ENCODE measurements at places on chromosomes 7 and 10. TPM values are rescaled to one million over a fixed set of nuclear protein-coding genes. Genes with fewer than 3 reads are reported as not detected.

The CBLL1 gene
- 61.1 TPM for total RNA-seq

The GLCCI1 gene
- 1.2 TPM for total RNA-seq

The SPDYE8 gene
- not detected for total RNA-seq

The CASP2 gene
- total RNA-seq, result 21.4 TPM

The ADCYAP1R1 gene
- total RNA-seq, result 0.05 TPM

The PNLIPRP1 gene
- total RNA-seq, result not detected

The TMEM72 gene
- not detected for total RNA-seq

The MGAM2 gene
- total RNA-seq, result 0.02 TPM

The KLLN gene
- total RNA-seq, result 0.50 TPM

The MMP21 gene
- not detected for total RNA-seq

The MSMB gene
- total RNA-seq, result not detected

The PALD1 gene
- total RNA-seq, result 6.5 TPM

The LRRC18 gene
- not detected for total RNA-seq

The AKR1C8 gene
- total RNA-seq, result not detected

All from A549 treated with CpdA at 1 μM for 4 hours (cell line).